Hindlimb muscle (tissue), 1 donor: ENCODE measurements at places on chromosomes 2 and 18.

DNA sequence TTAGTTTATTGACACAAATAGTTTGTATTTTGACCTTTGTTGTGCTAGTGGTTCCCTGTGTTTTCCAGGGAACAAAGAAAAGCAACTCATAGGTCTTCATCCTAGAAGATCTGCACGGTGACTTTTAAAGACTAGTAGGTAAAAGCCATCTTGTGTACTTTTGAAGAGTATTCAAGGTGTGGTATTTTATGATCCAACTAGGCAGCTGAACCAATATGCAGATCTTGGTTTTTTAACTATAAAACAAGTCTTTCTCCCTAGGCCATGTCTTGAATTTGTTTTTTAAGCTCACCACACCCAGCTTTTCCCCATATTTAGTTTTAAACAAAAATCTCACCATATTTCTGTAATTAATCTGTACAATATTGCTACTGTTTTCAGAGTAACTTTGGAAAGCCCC, 30.0 kb upstream of the MYO1B start:
- DNase-seq: no peak

GRCh38 chr18:9838144-9838877, 47.5 kb upstream of the TXNDC2 start:
- no peak for DNase-seq

DNA sequence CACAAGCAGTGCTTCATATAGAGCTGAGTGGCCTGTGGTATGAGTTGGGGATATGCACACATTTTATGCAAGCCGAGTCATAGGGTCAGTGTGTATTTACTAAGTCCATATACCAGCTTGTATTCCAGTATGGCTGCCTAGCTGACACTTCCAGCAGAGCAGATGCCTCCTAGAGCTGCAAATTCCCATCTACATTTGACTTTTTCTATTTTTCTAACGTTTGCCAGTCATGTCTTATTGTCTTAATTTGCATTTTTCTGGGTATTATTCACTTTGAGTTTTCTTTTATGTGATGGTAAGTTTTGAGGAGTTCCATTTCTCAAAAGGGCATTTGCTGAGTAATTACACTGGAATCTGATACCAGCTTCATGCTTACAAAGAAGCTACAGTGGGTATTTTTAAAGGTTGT, 334.5 kb upstream of the CDH2 start:
- no peak for DNase-seq

GRCh38 chr18:76757335-76757734, 65.0 kb upstream of the ZNF236 start:
- peak; percentile 71 for DNase-seq

DNA sequence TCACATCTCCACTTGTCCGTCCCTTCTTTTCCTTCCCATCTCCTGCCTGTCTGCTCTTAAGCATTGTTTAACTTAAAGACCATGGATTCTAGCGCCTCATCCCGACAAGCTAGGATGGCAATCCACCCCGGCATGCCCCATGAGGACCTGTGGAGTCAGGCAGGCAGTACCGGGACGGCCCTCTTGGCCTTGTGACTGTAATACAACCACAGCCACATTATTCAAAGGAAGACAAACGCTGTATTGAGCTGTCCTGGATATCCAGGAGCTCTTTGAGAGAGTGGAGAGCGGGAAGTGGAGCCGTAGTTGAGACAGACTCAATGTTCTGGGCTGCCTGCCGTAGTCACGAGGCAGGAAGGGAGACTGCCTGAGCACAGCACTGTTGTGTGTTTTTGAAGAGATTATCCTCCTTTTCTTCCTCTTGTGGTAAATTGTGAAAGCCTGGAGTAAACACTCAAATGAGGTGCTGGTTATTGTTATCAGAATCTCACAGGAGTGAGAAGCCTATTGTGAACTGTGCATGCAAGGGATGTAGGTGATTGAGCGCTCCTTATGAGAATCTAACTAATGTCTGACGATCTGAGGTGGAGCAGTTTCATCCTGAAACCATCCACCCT, 929.8 kb upstream of the CNTNAP5 start:
- DNase-seq: no peak

GRCh38 chr18:79401494-79402208, 5.9 kb downstream of the NFATC1 start:
- DNase-seq: no peak

DNA sequence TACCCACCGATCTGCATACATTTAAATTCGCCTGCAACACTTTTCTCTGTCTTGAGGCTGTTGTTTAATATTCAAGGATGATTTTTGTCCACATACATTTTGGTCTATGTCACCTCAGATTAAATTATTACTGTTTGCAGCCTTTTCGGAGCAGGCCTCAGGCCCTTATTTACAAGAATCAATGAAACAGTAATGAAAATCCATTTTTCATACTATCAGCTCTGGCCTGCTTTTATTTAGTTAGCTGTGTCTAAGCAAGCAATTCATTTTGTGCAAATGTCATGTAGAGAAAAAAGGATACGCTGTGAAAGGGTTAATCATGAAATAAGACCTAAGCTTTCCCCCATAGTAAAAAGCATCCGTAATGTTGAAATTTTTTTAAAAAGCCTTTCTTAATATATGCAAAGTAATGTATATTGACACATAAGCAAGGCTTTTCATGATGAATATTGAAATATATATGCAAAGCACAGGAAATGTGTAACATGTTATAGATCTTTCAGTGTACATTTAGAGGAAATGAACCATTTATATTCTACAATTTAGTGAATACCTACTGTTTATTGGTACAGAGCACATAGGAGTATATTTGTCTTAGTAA, 1135.3 kb upstream of the ZEB2 start:
- DNase-seq: no peak

DNA sequence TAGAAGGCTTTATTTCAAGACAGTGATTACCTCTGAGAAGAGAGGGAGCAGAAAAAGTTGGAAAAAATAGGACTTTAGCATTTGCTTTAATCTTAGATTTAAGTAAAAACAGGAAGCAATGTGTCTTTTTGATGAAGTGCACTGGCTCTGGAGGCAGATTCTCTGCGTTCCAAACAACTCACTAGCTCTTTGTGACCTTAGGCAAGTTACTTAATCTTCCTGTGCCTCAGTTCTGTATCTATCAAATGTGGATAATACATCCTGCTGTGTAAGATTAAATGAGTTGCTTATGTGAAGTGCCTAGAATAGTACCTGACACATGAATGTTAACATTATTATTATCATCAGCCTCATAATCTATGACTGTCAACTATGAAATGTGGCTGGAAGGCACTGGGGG, 42.3 kb downstream of the RPRD1A start:
- DNase-seq: no peak

DNA sequence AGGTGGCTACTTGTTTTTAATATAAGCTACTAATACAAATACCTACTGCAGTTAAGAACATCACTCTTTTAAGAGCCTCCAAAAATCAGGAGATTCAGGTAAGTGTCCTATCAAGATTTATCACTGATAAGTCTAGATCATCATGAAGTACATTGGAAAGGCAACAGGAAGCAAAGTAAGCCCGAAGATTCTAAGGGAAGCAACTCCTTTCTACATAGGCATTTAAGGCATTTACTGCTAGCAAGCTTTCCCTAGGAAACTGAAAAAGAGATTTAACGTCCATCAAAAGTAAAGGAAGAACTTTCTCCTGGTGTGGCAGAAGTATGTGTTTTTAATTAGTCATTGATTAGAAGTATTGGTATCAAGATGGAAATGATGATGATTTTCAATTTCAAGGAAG, 3.7 kb downstream of the STK17B start:
- no peak for DNase-seq

GRCh38 chr18:70634576-70635147, 345.8 kb downstream of the SOCS6 start:
- DNase-seq: no peak

DNA sequence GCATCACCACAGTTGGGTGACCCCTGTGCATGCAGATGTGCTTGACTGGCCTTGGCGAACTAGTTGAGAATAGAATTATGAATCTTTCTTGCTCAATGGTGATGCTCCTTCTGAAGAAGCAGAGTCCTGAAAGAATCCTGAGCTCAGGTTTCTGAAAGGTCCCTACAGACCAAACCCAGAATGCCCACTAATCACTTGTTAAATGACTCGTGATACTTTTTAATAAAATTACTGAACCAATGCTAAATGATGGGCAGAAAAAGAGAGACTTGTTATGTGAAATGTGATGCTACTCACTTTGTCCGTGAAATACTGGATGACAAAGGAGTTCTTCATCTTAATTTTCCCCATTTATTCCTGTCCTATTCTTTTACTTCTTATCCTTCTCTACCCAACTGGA, 263.5 kb upstream of the LRRTM1 start:
- no peak for DNase-seq

DNA sequence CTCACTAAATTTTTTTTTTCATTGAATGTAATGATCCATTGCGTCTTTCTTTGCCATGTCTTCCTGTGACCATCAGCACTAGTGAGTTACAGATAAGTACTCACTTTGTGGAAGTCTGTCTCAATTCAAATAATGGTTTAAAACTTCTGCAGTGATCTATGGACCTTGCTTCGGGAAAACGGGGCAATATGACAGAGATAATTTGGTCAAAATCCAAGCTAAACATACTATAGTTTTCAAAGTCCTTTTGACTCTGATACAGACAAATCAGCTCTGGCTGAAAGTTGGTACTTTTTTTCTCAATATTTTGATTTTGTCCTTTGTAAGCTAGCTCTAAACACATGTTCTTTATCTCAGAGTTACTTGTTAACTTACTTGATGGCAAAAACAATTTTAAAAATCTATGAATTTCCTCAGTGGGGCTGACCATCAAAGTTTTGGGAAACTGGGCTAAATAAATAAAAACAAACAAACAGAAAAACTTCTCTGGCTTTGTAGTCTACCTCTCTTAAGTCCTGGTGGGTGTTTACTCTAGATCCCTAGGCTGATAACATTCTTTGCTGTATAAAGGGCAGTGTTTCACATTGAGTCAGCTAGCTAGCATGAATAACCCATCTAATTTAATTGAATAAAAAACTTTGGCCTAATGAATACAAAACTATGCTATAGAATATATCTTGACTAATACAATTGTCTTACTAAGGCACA, 327.6 kb downstream of the RDH14 start:
- no peak for DNase-seq

DNA sequence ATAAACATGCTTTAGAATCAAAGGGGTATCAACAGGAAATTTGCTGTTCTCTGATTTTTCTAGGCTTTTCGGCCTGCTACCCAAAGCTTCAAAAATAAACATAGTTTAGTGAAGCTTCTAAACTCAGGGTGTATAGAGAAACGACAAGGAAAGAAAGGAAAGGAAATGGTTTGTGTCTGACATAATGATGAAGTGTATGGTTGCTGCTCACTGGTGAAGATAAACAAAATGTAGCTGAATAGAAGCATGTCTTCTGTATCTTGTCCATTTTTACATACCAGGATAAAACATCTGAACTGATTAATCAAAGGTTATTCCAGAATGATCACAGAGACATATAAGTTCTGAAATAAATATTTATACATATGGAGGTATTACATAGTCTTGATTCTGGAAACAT, 1324.6 kb upstream of the NRXN1 start:
- DNase-seq: no peak
